ENCODE measurements at places on chromosomes 4 and X. TPM values are rescaled to one million over a fixed set of nuclear protein-coding genes. Genes with fewer than 3 reads are reported as not detected.

The EXOC1L gene
- polyA plus RNA-seq = not detected

The FANCB gene
- 1.8 TPM for polyA plus RNA-seq

The HUWE1 gene
- 100 TPM for polyA plus RNA-seq

GRCh38 chr4:152696764-152697261 lies 17.0 kb upstream of the TMEM154 start:
- no peak for DNase-seq

GRCh38 chr4:15003401-15003890 lies 1.2 kb downstream of the CPEB2 start:
- DNase-seq = peak; percentile 51

- no peak for DNase-seq
Observed at GRCh38 chr4:37935026-37935425, 25.2 kb upstream of the PTTG2 start.
